ENCODE measurements at places on chromosomes 7 and 10.
A peak's percentile ranks its signal among the peaks of the same experiment; 100 is the strongest.

- DNase-seq, result peak; percentile 89
Observed at GRCh38 chr10:85642421-85643170, 724.0 kb downstream of the GRID1 start.

- DNase-seq, result no peak
Observed at GRCh38 chr7:158050978-158051651, 536.5 kb downstream of the PTPRN2 start.

DNA sequence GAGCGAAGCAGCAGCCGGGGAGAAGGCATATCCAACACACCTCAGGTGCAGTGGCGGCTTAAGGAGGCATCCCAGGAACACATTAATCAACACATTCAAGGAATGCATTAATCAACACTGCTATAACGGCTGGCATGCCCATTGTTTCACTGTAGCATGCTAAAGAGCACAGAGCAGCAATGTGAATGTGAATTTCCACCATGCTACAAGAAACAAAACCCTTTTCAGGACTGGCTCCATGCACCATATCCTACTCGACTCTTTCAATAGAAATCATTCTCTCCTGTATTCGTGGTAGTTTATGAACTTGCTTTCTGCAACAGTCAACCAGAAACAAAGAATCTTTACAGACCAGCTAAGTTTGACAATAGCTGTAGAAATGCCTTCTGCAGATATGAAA lies 149.0 kb downstream of the NRCAM start:
- no peak for DNase-seq

DNA sequence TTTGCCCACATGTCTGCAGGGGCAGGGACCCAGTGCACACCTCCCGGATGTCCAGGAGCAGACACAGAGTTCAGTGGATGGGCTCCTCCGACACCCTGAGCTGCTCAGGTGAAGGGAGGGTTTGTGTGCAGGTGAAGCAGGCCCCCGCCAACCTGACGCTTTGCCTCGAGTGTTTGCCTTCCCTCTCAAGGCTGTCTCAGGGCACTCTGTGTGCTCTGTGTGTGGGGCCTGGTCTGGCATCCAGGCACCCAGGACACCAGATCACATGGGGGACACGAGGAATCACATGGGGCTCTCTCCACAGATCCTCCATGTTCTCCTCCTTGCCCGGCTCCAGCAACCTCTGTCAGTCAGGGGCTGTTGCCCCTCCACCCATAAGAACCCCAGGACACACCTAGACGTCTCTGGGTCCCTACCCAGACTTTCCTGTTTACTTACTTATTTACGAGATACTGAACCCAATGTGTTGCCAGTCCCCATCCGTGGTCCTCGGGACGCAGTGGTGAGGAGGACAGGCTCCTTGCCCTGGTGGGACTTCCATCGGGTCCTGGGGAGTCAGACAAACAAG lies 99.5 kb downstream of the HTR5A start:
- DNase-seq, result no peak

DNA sequence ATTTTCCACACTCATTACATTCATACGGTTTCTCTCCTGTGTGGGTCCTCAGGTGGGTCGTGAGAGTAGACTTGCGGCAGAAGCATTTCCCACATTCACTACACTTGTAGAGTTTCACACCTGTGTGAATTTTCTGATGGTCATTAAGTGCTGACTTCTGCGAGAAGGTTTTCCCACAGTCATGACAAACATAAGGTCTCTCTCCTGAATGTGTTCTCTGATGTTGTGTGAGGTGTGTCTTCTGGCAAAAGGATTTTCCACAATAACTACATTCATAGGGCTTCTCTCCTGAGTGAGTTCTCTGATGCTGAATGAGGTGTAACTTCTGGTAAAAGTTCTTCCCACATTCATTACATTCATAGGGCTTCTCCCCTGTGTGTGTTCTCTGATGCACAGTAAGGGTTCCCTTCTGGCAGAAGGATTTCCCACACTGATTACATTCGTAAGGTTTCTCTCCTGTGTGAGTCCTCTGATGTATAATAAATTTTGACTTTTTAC lies 15.1 kb downstream of the ZNF12 start:
- peak; percentile 18 for DNase-seq

DNA sequence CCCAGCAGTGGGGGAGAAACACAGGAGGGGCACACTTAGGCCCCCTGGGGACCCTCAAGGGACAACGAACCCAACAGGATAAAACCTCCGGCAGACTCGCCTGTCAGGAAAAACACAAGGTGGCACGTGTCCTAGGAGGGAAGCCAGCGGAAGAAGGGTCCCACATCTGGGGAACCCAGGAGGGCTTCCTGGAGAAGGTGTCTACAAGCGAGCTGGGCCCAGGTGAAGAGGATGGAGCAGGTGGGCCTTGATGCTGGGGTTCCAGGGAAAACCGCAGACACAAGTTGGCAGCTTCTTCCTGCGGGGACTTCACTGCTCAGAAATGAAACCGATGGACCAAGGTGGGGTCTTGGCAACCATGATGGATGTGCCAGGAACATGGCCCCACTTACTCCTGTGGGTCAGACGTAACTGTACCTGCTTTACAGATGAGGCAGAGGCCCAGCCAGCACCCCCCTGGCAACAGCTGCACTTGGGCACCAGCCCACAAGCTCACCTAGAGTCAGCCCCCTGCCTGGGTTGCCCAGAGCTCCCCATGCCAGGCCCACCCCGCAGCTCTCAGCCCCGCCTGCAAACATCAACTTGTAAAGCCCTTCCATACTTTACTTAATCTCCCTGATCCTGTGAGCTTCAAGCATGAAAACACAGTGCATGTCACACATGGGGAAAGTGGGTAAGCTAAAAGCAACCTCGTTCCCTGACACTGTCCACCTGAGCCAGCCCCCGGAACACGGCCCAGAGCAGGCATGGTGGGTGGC lies 225.0 kb downstream of the ELFN1 start:
- DNase-seq, result no peak

GRCh38 chr10:42933448-42934340 lies 143.2 kb upstream of the RET start:
- DNase-seq, result peak; percentile 19

GRCh38 chr10:58269782-58270290 lies 874 bp downstream of the CISD1 start:
- no peak for DNase-seq
